HT1080 (cell line): ENCODE measurements at places on chromosomes 1 and 21.

GRCh38 chr1:44424747-44425146 is 19.7 kb downstream of the RNF220 start:
- no peak for DNase-seq

DNA sequence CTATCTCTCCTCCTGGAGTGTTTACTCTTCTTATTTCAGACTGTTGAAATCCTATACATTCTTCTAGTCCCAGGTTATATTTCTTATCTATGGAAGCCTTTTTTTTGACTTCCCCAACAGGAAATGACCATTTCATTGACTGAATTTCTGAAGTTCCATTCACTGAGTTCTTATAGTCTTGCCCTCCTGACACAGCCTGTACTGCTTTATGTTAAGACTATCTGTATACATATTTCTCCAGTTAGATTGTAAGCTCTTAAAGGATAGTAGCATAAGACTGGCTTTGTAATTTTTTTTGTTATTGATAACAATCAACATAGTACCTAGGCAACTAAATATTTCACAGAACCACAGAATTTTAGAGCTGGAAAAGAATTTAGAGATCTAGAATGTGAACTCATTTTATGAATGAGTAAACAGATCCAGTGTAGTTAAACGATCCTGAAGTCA is 14.9 kb upstream of the MACF1 start:
- DNase-seq: peak; percentile 74

- DNase-seq: no peak
These were observed 33.4 kb downstream of the ADAMTS5 start for GRCh38 chr21:26933448-26933847.

- DNase-seq: peak; percentile 64
These were observed 31.2 kb downstream of the CHD1L start for GRCh38 chr1:147273409-147274336.

DNA sequence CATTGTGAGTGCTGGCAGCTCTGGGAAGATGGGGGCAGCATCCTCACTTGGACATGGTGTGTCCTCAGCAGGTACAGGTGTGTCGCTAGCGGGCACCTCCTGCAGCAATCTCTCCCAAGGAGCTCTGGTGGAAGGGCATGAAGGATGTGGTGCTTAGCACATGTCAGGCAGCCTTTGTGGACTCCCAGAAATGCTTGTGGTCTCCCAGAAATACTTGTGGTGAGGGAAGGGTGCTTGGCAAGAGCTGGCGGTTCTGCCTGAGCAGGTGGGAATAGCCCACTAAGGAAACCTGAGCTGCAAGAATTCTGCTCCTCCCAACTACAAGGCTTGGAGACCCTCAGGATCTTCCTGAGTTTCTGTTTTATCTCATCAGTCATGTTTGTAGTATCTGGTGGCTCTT is 371.6 kb downstream of the PRDM2 start:
- no peak for DNase-seq

DNA sequence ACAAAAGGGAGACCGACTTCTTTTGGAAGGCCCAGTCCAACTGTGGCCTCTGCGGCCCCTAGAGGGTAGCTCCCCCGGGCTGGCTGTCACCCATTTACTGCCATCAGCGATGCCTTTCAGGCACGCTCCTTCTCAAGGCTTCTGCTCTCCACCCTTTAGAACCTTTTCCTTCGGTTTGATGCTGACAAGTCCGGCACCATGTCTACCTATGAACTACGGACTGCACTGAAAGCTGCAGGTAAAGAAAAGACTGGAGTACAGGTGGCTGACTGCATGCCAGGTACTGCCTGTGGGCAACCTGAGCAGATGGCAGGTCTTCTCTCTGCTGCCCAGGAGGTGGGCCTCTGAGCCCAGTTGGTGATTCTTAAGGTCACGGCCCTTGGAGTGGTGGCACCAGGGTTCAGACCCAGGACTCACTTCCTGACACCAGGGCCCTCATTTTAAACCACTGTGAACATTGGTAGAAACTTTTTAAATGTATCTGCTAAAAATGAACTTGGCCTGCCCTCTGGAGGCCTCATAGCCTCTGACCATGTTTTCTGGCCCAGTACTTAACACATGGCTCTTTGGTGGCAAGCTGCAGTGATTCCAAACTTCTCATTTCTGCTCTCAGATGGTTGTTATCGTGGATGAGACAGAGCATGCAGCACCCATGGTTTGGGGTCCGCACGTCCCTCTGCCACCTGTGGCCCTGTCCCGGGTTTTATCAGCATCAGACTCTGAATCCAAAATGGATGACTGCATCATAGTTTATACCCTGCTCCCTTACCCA is 45.7 kb downstream of the CAPN9 start:
- no peak for DNase-seq
